Activated CD8-positive, alpha-beta memory T cell treated with anti-CD3 and anti-CD28 coated beads, Interleukin-2, amount 50 U/mL, for 48 hours (primary cell): ENCODE measurements at places on chromosomes 16 and 17.
A peak's percentile ranks its signal among the peaks of the same experiment; 100 is the strongest.

DNA sequence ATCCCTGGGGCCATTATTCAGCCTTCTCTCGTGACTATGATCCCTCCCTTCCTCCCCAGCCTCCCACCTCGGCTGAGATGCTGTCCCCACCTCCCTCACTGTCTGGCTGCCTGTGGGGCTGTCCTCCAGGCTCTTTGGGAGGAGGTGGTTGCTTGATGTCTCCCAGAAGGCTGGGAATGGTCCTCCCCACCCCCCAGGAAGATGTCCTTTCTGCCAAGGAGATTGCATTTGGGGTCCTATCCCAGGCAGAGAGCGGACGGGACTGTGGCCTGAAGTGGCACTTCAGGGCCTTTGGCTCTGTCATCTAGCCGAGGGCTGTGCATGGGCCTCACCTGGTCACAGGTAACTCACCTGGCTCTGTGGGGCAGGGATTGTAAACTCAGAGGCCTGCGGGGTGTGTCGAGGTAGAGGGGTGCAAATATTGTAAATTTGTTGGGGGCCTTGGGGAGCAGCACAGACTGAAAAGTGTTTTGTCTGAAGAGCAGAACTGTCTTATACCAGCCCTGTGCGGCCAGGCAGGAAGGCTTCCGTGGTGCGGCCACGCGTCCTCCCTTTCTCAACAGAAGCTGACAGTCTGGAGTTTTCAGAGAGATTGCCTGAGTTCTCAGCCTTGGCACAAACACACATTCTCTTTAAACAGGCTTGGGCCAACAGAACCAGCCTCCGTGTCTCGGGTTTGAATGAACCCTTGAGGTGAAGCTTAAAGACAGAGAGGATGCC is 177.9 kb downstream of the SEC14L1 start:
- no peak for DNase-seq

DNA sequence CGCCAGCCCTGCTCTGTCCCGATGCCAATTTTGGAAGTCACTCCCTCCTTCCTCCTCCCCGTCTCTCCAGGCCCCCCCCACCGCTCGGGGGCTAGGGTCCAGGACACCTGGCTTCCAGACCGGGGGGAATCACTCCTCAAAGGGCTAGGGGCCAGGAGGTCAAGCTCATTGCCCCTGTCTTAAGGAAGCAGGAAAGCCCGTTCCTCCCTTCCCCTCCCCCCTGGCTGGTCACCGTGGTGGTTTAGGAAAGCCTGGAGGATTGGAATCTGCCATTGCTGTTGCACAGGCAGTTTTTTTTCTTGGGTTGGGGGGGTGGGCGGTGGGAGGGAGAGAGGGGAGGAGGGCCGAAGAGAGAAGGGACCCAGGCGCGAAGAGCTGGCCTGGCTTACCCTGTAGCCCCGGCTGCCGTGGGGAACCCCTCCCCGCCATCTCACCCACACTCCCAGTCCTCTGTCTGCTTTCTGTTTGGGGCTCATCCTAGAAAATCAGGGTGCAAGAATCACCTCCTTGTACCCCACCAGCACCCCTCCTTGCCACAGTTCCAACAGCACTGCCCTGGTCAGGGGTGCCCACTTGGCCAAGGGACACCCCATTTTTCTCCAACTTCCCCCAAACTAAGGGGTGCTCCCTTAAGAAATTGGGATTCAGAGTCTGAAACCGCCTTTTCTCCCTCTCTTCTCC is 2.9 kb upstream of the BCL6B start:
- DNase-seq = no peak

- no peak for DNase-seq
Measured at GRCh38 chr16:84040823-84041820, 1.5 kb downstream of the SLC38A8 start.

DNA sequence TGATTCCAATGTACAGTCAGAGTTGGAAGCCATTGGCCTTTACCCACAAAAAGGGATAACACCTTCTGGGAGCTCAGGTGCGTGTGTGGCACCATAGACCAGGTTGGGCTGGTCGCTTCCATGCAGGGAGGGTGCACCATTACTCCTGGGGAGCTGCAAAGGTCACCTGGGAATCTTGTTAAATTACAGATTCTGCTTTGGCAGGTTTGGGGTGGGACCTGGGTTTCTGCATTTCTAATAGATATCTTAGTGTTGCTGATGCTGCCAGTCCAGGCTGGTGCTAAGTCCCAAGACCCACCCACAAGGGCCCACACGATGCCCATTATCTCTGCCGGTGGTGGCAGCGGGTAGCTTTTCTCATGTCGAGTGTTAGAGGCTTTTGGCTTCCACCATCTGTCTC is 148.3 kb upstream of the CACNG5 start:
- no peak for DNase-seq

GRCh38 chr17:21019976-21020586 is 22.7 kb downstream of the USP22 start:
- DNase-seq = no peak

DNA sequence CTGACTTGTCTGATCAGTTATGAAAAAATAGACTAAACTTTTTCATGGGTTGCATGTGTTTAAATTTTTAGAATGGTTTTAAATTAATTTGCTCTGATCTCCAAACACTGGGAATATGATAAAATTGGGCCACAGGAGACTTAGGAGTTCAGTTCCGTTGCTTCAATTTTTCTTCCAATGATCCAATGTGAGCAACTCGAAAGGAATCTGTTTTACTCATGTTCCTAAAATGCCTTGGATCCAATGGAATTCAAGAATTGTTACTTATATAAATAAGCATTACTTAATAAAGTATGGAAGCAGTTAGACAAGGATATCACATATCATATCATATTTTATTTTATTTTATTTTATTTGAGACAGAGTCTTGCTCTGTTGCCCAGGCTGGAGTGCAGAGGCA is 56.0 kb upstream of the NACA2 start:
- no peak for DNase-seq

- DNase-seq = no peak
Measured at GRCh38 chr17:50508573-50509460, 578 bp downstream of the MYCBPAP start.

DNA sequence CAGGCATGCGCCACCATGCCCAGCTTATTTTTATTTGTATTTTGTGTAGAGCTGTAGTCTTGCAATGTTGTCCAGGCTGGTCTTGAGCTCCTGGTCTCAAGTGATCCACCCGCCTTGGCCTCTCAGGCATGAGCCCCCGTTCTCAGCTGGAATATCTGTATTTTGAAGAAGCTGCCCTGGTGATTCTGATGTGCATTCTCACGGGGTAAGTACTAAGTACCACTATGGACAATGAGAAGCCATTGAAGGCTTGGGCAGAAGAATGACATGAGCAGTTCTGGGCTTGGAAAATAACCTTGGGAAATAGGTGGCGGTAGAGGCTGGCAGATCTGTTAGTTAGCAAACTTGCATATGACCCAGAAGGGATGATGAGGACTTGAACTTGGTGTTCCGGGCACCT is 15.6 kb upstream of the NKD1 start:
- no peak for DNase-seq

DNA sequence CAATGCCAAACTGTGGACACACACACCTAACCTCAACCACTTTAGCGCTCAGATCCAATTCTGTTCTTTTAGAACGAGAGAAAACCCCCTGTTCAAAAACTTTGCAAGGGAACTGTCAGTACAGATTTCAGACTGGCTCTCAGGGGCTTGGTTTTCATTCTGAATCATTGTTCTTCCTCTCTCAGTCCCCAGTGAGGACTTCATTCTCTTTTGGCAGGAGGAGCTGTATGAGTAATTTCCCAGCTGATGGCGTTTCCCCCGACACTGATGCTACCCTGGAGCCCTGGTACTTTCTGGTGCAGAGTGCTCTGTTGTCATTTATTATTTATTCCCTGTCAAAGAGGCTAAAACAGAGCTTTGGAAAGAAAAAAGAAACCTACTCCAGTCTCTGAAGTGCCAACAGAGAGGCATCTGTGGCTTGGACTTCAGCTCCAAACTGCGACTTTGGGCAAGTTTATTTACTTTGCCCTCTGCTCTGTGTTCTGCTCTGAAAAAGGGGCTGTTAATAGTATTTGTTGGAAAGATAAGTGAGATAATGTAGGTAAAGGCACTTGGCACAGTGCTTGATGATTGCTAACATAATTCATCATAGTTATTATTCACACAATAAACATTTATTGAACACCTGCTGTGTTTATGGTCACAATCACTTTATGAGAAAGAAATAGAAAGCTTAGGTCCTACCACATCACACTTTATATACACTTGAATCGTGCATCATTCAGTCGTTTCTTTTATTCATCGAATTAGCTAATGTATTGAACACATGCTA is 28.3 kb downstream of the ETV4 start:
- no peak for DNase-seq

- DNase-seq = no peak
Measured at GRCh38 chr17:10614536-10615155, 42.5 kb downstream of the MYH3 start.

GRCh38 chr17:28968914-28969295 is 17.6 kb upstream of the PHF12 start:
- DNase-seq = no peak

DNA sequence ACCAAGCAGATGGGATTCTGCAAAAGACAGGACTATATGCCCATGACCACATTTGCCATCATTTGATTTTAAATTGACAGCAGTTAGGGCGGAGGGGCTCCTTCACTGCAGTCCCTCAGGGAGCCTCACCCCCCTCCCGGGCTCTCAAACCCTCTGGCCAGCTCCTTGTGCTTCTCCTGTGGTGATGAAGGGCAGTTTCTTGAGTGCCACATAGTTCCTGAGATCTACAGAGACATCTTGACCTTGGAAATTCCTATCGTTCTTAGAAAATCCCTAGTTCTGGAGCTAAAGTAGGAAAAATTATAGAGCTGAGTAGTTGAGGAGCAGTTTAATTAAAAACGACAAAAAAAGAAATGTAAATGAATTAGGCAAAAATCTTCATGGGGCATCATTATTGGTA is 231.5 kb downstream of the CCDC182 start:
- DNase-seq = no peak

DNA sequence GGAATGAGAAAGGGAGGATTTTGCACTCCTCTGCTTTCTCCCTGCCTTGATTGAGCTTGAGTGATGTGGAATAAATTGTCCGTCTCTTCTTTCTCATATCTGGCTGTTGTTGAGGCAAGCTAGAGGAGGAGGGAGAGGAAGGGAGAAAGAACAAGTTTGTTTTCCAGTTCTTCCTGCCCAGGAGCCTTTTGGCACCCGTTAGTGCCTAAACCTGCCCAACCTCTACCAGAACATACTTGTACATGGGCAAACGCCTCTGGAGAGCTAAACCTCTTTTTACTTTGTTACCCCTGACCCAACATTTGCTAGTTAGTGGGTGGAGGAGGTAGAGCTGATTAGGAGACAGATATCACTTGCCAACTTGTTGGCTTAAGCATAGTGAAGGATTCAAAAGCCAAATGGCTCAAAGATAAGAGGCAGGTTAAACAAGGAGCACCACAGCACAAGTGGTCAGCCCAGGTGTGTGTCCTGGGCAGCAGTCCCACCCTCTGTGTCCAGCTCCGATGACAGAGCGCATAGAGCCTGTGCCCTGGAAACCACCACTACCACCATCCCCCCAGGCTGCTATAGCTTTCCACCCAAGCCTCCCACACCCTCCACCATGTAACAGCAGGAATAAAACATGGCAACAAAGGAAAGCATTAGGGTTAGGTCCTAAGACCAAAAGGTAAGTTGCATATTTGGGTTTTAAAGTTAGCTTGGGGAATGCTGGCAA is 6.5 kb downstream of the ODF4 start:
- no peak for DNase-seq

DNA sequence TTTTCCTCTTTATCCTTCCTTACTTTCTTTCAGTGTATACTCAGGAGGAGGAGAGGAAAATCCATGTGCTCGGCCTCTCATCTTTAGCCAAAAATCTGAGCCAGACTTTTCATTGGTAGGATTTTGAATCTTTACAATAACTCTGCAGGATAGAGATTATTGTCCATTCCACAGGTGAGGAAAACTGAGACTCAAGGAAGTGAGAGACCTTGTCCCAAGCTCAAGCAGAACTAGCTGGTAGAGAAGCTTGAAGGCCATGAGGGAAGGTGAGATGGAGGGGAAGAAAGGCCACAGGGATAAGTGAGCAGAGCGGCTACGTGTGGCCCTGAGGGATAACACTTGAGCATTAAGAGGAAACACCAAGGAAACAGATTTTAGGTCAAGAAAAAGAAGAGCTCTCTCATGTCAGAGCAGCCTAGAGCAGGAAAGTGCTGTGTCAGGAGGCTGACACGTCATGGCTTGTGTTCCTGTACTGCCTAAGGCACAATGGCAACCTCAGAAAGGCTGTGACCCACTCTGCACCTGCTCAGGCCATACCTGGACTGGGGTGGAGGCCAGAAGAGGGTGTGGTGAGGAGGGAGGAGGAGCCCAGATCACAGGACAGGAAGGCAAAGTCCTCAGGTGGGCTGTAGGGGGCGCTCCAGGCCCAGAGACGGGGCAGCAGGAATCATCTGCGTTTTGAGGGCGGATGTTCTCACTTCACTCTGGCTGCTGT is 11.9 kb downstream of the MT4 start:
- peak; percentile 96 for DNase-seq

DNA sequence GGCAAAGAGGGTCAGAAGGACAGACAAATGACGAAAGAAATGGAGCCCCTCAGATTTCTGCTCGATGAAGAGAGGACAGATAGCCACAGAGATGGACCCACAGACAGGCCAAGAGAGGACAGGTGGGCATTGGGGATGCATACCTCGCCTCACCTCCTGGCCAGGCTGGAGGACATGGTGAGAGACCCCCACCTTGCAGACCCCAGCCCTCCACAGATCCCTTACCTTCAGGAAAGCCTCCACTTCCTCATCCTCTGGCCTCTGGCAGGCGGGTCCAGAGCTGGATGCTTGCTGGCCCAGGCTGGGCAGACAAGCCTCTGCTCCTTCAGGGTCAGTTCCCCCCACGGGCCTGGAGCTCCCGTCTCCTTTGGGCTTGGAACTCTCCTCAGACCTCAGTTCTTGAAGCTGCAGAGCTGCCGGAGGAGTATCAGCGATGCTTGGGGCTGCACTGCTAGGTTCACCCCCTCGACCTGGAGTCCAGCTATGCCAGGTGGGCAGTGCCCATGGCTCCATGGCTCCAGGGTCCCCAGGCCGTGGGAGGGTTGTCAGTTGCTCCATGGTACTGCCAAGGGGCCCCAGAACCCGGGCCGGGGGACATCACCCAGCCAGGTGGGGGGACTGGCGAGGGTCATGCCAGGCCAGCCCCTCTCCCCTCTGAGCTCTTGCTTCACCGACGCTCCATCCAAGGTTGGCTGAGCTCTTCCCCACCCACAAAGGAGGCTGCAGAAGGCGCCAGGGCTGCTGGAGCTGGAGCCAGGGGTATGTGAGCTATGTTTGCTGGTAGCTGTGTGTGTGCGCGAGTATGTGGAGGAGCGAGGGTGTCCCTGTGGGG is 1.0 kb downstream of the TSPOAP1 start:
- DNase-seq = peak; percentile 82

- DNase-seq = no peak
Measured at GRCh38 chr17:77210331-77210730, 69.6 kb downstream of the SEC14L1 start.

GRCh38 chr16:10846213-10846998 is 27.8 kb upstream of the TVP23A start:
- no peak for DNase-seq
